Activated naive CD4-positive, alpha-beta T cell (primary cell): ENCODE measurements at places on chromosomes 7 and 10.
A peak's percentile ranks its signal among the peaks of the same experiment; 100 is the strongest.

DNA sequence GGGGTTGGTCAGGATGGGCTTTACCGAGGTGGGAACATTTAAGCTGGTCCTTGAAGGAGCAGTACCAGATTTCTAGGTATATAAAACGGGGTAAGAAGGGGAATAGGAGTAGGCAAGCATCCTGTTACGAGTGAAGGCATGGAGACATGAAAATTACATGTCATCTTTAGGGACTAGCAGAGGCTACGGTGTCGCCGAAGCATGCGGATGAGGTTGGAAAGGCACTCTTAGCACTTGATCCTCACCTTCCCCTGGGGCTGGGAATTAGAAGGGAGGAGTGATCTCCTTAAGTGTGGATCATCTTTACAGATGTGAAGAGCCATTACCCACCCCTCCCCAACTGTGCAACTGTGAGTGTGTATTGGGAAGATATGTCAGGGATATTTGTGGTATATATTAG, 13.8 kb upstream of the ZRANB1 start:
- no peak for DNase-seq

DNA sequence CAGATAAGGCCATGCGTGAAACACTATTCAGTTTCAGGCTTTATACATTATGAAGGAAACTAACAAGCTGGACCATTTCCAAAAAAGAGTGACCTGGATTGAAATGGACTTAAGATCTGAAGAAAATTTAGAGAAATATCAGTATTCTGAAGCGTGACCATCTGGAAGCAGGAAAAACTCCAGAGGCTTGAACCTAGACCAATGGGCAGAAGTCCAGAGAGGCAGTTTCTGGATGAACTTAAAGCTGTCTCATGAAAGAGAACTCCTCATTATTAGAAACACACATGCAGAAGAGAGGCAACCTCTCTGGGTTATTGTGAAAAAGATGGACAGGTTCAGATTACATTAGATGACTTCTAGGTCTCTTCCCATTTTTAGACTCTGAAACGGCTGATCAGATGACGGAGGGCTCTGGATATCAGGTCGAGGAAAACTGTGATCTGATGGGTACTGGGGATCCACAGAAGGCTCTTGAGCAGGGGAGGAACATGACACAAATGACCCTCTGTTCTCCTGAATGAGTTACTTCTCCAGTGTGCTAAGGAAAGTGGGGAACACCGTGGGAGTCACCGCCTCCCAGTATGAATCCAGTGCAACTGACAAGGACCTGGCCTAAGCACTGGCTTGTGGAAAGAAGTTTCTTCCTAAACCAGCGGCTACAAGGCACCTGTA, 116.5 kb downstream of the SPDYE5 start:
- DNase-seq = no peak

DNA sequence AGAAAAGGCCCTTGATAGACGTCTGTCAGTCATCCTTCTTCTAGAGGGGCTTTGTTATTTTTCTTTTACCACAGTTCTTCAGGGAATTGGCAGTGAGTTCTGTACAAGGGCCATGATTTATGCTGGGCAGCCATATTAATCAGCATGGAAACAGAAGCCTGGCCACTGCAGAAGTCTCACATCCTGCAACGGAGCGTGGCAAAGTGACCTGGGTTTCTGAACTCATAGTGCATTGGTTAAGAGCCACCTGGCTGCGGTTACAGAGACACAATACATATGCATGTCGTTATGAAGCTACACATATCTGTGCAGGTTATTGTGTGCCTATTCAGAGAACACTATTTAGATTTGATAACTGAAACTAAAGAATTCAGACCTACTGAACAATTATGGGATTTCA, 419.4 kb upstream of the CELF2 start:
- DNase-seq = no peak

- DNase-seq = no peak
Measured at GRCh38 chr10:75429159-75429827, 2.1 kb upstream of the LRMDA start.

DNA sequence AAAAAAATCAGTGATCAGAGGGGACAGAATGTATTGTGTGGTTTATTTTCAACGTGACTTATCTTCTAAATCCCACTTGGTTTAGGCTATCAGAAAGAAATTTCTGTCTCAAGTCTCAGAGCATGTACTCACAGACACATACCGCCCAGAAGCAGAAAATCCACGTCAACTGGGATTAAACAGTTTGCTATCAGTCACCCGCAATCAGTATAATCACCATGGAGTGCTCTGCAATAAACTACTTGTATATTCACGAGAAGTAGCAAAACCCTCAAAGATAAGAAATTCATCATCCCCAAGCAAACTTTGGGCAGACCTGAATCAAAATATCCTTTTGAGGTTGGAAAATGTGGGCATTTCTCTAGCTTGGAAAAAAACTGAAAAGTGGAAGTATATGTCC, 259.1 kb downstream of the FGFR2 start:
- no peak for DNase-seq

GRCh38 chr7:2607923-2608904, 23.6 kb upstream of the TTYH3 start:
- DNase-seq = no peak

GRCh38 chr10:48279081-48279751, 4.7 kb upstream of the FRMPD2 start:
- DNase-seq = no peak

GRCh38 chr10:24887855-24888231, 64.6 kb downstream of the PRTFDC1 start:
- no peak for DNase-seq

GRCh38 chr10:97791824-97792721, 20.3 kb upstream of the SFRP5 start:
- peak; percentile 63 for DNase-seq

GRCh38 chr10:25641595-25641994, 292.4 kb upstream of the MYO3A start:
- no peak for DNase-seq

- DNase-seq = no peak
Measured at GRCh38 chr10:72067463-72068125, 20.8 kb downstream of the SPOCK2 start.

DNA sequence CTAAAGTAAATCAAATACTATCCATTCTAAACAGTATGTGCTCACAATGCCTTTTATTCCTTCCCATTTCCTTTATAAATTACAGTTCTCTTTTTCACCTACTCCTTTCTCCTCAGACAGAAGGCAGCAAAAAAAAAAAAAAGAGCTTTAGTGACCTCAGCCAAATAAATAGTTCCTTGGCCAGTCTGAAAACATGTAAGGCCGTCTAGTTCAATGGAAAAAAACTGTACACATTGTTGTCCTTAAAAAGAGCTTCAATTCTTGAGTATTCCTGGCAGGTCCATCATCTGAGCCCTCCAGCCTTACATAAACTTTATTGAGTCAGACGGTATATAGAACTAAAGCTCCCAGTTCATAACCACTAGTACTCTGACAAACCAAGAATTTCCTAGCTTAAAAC, 185.4 kb downstream of the CACNA2D1 start:
- no peak for DNase-seq

DNA sequence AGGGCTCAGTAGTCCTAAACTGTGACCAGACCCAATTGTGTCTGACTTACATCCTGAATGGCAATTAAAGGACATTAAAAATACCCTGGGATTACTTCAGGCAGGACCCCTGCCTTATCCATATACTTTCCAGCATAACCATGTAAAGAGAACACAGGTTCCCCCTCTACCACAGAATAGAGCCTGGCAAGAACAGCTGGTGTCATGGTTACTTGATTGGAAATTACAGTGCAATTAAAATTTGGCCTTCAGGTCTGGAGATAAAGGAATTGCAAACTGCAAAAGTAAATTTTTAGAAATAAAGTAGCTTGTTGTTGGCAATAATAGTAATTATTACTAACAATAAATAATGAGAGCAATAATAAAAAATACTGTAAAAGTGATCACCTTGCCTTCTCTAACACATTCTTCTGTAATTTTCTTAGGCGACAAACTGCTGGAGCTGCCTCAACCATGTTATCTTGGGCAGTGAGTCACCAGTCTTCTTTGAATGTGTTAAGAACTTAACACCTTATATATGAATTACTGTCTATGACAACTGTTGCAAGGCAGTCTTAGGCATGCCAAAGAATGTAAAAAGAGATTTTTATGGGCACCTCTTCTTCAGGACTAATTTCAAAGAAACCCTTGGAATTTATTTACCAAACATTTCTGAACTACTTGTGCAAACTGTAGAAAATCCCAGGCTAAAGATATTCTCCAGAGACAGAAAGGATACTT, 53.7 kb downstream of the HIBADH start:
- no peak for DNase-seq

DNA sequence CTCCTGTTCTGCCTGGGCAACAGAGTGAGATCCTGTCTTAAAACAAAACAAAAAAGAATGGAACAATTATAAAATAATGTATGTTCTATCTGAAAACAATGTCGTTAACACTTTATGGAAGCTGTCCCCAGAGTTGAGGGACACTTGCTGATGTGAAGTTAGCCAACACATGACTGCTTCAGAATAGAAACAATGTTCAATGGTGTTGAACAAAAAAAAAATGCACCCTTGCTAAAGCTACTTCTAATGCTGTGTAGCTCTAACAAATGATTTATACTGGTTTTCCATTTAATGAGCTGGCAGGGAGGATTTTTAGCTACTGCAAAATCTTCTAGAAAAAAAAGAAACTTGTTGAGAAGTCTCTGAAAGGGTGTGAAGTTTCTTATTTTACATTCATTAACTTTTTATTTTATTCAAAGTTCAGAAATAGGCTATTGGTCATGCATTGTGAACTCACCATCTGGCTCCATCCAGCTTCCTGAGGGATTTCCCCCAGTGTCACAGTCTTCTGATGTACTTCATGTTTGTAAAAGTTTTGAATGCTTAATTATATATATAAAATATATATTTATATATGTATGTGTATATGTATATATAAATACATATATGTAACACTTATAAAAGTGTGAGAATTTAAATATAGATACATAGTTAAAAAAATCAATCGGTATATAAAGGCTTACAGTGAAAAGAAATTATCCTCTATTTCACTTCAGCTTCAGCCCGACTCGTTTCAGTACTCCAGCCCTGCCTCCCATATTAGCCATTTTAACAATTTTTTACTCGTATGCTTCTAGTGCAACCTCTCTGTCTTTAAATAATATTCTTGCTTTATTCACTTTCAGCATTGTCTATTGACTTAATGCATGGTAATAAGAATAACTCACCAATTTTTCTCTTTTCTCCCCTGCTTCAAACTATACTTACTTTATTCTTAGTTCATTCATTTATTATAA, 35.0 kb downstream of the HDAC9 start:
- DNase-seq = no peak

DNA sequence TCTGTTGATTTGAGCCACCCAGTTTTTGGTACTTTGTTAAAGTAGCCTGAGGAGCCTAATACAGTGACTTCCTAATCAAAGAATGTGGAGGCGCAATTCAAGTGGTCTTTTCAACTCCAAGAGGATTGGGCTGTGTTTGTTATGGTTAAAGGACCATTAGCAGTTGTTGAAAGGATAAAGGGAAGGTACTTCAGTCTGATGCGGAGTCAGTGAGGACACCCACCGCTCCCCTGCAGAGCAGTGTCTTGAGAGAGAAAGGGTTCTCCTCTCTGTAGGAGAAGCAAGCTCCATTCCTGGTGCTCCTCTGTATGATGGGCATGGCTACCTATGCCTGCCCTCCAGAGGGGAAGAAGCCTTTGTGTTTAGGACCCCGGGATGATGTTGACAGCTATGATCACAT, 590.6 kb upstream of the C7orf33 start:
- DNase-seq = no peak

- no peak for DNase-seq
Measured at GRCh38 chr10:71718165-71718698, 1.3 kb downstream of the C10orf105 start.

DNA sequence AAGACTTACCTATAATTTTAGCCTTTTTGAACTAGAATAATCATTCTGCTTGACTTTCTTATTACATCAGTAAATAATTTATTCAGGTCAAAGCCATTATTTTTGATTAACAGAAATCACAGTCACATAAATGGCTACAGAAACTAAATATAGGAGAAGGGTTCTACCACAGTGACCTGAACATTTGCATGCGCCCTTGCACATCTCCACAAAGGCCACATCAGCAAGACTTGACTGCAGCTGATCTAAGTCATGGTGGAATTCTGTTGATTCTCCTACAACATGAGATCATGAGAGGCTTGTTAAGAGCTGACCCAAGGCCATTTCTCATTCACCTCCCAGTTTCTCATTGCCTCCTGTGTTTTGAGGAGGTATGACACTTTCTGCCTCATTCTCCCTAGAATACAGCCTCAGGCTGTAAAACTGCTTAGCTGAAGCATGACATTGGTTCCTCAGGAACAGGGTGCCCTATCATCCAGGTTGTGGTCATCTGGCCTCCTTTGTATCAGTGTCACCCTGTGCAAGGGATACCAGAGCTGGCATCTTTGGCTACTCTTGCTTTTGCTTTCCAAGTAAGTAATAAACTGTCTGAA, 6.7 kb upstream of the IMMP2L start:
- DNase-seq = no peak

- DNase-seq = no peak
Measured at GRCh38 chr7:148773334-148773733, 74.6 kb downstream of the CUL1 start.

DNA sequence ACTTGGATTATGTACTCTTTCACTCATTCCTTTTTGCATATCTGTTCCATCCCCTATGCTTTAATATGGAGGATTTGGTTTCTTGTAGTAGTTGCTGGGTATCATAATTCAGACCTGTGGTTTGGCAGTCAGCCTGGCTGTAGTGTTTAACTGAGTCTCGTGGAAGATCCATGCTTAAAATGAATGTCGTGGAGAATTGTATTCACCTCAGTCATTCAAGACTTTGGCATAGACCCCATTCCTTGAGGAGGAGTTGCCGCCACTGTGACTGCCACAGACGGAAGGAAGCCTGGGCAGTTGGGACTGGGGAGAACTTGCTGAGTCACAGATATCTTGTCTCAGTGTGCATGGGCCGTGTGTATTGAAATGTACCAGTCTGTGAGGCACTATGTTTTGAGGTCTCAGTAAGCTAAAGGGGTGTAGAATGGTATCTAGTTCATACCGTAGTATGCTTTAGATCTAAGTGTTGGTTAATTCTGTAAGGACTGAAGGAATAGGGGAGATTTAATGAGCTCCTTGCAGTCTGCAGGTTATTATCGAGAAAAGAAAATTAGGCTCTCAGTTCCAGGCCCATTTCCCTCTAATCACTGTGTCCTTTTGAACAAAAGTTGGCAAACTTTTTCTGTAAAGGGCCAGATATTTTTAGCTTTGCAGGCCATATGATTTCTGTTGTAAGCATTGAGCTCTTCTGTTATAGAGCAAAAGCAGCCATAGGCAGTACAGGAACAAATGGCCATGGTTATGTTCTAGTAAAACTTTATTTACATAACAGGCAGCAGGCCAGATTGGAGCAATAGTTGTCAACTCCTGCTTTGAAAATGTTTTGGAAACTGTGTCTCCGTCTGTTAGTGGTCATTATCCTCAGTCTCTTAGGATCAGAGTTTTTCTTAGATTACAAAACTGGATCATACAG, 76.8 kb downstream of the TPST1 start:
- DNase-seq = no peak
